T-cell (primary cell): ENCODE measurements at places on chromosomes 1 and 21. TPM values are rescaled to one million over a fixed set of nuclear protein-coding genes. Genes with fewer than 3 reads are reported as not detected.

PRKAA2 gene
- total RNA-seq: not detected

ATP1A4 gene
- not detected for total RNA-seq

LGR6 gene
- 1.5 TPM for total RNA-seq

PIK3CD gene
- 246 TPM for total RNA-seq

GDAP2 gene
- total RNA-seq: 19.9 TPM

MCOLN2 gene
- total RNA-seq: 11.2 TPM

KRTAP13-1 gene
- not detected for total RNA-seq

TRIM45 gene
- 0.23 TPM for total RNA-seq

RPS27 gene
- 4,724 TPM for total RNA-seq

TTC24 gene
- 17.7 TPM for total RNA-seq

PSRC1 gene
- 0.72 TPM for total RNA-seq

LRRC39 gene
- total RNA-seq: 1.2 TPM

C1orf115 gene
- total RNA-seq: 1.6 TPM

VHLL gene
- not detected for total RNA-seq

GPX7 gene
- total RNA-seq: 28.1 TPM

CYP4Z1 gene
- total RNA-seq: not detected

SLC9C2 gene
- total RNA-seq: not detected

DIO1 gene
- not detected for total RNA-seq

OR10Z1 gene
- not detected for total RNA-seq

PTPN14 gene
- total RNA-seq: 0.36 TPM

MUL1 gene
- 21.4 TPM for total RNA-seq

KCNE1 gene
- not detected for total RNA-seq

BTG3 gene
- total RNA-seq: 10.4 TPM

E2F2 gene
- total RNA-seq: 1.8 TPM

SPRR2B gene
- not detected for total RNA-seq

SPRR5 gene
- not detected for total RNA-seq

CD1D gene
- 0.20 TPM for total RNA-seq

DCDC2B gene
- total RNA-seq: not detected

HSD3B2 gene
- not detected for total RNA-seq

TRABD2B gene
- not detected for total RNA-seq
